Stimulated activated CD4-positive, alpha-beta T cell treated with anti-CD3 and anti-CD28 coated beads, TNF-alpha, amount 100 ng/mL, for 4 hours (primary cell): ENCODE measurements at places on chromosomes 1 and 21.

GRCh38 chr21:23111070-23111600 lies 2112.9 kb downstream of the NCAM2 start:
- no peak for DNase-seq

- DNase-seq: no peak
These were observed 2.8 kb downstream of the MYCL start for GRCh38 chr1:39898648-39899603.

GRCh38 chr1:174931214-174931613 lies 68.5 kb upstream of the CACYBP start:
- no peak for DNase-seq

GRCh38 chr21:26085127-26085526 lies 85.4 kb downstream of the APP start:
- no peak for DNase-seq

GRCh38 chr1:29939079-29939478 lies 702.8 kb downstream of the PTPRU start:
- no peak for DNase-seq

GRCh38 chr1:27418326-27419185 lies 26.1 kb downstream of the GPR3 start:
- no peak for DNase-seq

DNA sequence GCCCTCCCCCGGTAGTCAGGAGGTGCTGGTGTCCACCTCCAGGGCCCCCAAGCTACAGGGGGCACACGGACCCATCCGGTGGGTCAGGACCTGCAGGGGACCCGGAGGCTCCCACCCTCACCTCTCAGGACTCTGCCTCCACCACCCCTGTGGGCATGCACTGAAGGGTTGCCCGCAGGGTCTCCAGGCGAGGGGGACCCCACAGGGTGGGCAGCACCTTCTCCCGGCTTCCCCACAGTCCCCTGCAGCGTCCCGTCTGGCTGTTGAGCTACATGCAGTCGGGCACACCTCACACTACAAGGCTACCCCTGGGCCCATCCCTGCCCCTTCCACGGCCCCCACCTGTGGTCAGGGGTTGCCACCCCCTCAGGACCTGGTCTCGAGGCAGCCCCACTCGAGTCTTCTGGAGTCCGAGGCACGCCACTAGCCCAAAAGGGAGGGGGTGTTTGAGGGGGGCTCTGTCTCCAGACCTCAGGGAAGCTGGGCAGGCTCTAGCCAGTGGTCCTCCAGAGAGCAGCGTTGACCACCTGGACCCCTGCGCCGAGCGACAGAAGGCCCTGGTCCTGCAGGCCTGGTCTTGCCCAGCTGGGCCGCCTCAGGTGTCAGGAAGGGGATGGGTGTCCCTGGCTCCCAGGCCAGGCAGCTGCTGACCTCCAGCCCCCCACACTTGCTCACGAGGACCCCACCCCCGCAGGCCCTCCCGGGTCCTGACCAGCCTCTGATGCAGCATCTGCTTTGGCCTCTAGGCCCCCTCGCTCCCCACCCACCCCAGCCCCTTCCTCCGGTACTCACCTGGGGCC lies 9.6 kb downstream of the PARS2 start:
- no peak for DNase-seq

- DNase-seq: no peak
These were observed 5.1 kb upstream of the VWA1 start for GRCh38 chr1:1430114-1430982.

DNA sequence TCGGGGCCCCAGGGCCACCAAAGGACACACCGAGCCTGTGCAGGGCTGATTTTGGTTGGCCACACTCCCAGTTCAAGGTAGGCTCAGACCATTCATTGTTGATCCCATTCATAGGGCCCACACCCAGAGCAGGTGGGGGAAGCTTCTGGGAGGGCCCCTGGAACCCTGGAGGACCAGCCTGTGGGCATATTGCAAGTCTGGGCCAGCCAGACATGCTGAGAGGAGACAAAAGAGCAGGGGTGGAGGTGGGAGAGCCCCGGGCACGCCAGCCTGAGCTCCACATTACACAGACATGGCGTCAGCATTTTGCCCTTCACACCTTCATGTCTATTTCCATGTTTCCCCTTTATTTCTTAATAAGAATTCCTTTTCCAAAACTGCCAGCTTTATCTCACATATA lies 25.7 kb downstream of the PMVK start:
- no peak for DNase-seq

DNA sequence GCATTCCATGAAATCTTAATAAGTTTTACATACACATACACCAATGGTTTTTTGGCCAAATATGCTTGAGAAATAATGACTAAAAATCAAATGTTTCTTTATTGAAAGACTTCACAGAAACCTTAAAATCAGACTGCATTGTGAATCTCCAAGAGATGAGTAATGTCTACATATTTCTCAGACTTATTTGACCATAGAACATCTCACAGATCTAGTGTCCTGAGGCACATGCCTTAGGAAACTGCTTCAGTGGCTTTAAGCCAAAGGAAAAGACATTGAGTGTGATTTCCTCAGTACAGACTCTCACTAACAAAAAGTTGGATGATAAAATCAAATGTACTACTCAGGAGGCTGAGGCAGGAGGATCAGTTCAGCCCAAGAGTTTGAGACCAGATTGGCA lies 6.2 kb upstream of the C1orf105 start:
- DNase-seq: no peak

DNA sequence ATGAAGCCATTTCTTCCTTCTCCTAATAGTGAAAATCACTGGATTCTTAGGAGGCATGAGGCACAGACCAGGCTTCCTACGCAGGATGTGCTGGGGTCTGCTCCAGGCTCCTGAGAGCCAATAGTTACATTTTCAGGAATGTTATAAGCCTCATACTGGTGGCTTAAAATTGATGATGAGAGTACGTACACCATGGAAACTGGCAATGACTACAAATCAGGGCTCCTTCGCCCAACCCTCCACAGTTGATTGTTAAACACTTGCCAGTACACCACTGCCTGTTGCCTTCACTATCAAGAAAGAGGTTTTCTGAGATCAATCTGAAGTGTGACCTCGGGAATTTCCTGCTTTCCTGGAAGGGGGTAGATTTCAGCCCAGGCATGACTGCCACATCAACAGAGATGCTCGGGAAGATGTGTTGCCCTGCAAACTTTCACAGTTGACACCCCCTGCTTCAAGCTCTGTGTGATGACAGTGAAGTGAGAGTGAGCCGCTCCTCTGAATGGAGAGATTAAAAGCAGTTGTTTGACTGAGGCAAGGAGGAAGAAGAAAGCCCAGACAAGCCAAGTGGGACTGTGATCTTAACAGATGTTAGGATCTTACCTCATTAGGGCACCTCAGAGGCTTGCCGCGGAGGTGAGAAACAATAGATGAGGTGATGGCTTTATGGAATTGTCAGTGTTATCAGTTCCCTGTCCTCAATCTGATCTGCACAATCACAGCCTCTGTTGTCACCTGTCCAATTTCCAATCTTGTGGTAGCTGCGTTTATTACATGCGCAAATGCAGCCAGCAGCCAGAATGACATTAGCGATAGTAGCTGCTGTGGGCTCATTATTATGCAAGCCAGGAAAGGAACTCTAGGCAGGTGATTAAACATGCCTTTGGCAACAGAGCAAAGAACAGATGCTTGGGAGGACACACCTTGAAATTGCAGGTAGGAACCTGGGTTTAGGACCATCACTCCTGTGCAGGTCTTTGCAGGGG lies 277.3 kb downstream of the KAZN start:
- DNase-seq: no peak

GRCh38 chr1:26038477-26038876 lies 7.4 kb downstream of the SLC30A2 start:
- no peak for DNase-seq

- DNase-seq: peak; percentile 43
These were observed 57.2 kb downstream of the AGPAT3 start for GRCh38 chr21:43921979-43922945.

DNA sequence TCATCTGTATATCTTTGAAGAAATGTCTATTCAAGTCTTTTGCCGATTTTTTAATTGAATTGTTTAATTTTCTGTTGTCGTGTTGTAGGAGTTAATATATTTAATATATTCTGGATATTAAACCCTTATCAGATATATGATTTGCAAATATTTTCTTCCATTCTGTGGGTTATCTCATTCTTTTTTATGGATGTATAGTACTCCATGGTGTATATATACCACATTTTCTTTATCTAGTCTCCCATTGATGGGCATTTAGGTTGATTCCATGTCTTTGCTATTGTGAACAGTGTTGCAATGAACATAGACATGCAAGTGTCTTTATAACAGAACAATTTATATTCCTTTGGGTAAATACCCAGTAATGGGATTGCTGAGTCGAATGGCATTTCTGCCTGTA lies 100.3 kb upstream of the DMRTA2 start:
- DNase-seq: no peak
